Prostate gland (tissue), 2 donors: ENCODE measurements at places on chromosomes 7 and 10.

- no peak for DNase-seq
Measured at GRCh38 chr10:10794791-10795191, 222.9 kb upstream of the CELF2 start.

DNA sequence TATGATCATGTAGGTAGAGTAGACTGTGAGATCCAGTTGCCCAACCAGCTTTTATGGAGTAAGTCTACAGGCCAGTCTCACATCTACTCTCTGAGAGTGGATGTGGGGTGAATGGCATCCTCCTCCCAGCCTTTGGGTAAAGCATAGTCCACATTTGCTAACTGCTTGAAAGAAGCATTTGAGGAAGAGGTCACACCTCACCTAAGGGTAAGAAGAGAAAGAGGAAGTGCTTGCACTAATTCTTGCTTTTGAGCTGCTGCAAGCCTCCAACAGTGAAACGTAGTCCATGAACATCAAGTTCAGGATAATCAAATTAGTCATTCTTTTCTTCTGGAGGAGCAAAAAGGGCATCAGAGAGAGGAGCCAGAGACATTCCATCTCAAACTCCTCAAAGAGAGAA, 93.9 kb upstream of the AGR3 start:
- DNase-seq = no peak

GRCh38 chr10:98460837-98461499, 14.2 kb upstream of the HPS1 start:
- no peak for DNase-seq

DNA sequence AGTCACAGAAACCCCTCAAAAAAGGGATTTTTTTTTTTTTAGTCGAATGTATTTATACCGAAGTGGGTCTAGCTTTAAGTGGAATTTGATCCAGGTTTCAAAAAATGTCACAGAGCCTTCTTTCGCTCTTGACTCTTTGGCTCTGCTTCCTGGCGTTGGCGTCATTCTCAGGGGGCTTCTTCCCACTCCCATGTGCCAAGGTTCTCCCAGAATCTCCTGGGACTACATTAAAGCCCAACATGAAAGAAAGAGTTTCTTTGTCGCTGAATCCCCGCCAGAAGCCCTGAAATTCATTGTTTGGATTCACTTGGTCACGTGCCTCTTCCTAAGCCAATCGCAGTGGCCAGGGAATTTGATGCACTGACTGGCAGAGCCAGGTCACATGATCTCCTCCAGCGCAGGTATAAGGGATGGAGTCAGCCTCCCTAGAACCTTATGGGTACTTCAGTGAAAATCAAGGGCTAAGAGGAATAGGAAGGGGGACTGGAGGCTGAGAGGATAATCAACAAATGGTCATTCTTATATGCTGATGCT, 101.2 kb downstream of the RPS24 start:
- no peak for DNase-seq
